ENCODE measurements at places on chromosomes 11 and 22.

DNA sequence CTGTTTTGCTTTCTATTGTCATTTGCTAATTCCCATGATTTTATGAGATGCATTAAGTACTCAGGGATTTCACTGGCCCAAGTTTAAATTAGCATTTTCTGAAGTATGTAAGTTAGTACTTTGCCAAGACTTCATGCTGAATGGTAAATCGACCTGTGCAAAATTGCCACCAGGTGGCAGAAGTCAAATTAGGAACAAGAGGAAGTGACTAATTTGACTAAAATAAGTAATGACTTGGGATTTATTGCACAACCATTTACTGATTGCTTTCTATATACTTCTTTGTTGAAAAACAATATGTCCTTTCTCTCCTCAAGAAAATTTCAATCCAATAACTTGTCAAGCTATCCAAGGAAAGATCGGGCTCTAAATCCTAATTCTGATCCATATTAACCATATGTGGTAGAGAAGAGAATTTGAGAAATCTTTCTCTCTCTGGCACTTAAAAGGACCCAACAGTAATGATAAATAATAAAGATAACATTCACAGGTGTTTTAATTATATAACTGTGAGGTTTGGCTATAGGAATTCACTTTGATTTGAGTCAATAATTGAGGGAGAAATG lies 253.7 kb upstream of the CHORDC1 start:
- no peak for DNase-seq

DNA sequence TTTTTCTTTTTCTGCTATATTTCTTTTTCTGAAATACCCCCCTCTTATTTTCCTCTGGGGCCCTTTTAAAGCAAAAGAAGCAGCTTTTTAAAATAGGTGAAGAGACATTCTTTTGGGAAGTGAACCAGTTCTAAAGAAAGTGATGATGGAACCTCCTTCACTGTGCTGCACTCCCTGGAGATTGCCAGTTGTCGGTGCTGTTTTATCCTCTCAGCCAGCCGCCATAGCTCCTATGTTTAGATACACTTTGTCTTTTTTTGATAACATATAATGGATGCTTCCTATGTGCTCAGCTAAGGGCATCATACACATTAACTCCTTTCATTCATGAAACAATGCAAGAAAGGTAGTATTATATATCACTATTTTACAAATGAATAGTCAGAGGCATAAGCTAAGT lies 14.0 kb downstream of the CFAP300 start:
- no peak for DNase-seq

- no peak for DNase-seq
Observed at GRCh38 chr11:73040046-73040445, 102.1 kb downstream of the FCHSD2 start.

DNA sequence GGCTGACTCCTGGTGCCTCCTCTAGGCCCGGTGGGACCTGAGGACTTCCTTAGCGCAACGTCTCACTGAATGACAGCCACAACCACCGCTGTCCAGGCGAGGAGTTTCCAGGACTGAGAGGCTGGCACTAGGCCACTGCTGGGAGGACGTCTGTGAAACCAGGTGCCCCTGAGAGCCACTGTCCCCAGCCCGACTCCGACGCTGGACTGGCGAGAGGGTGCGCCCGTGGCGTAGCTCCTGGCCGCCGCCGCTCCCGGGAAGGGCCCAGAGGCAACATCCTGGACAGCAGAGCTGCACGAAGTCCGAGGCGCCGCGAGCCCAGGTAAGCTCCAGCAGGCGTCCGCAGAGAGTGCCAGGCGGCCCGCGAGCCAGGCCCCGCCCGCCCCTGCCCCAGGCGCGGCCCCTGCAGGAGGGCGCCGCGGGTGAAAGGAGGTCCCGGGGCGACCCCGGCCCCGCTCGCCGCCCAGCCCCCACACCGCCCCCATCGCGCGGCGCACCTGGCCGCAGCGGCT lies 525 bp downstream of the DGCR2 start:
- no peak for DNase-seq

GRCh38 chr11:132621976-132622580 lies 910.2 kb downstream of the OPCML start:
- no peak for DNase-seq

DNA sequence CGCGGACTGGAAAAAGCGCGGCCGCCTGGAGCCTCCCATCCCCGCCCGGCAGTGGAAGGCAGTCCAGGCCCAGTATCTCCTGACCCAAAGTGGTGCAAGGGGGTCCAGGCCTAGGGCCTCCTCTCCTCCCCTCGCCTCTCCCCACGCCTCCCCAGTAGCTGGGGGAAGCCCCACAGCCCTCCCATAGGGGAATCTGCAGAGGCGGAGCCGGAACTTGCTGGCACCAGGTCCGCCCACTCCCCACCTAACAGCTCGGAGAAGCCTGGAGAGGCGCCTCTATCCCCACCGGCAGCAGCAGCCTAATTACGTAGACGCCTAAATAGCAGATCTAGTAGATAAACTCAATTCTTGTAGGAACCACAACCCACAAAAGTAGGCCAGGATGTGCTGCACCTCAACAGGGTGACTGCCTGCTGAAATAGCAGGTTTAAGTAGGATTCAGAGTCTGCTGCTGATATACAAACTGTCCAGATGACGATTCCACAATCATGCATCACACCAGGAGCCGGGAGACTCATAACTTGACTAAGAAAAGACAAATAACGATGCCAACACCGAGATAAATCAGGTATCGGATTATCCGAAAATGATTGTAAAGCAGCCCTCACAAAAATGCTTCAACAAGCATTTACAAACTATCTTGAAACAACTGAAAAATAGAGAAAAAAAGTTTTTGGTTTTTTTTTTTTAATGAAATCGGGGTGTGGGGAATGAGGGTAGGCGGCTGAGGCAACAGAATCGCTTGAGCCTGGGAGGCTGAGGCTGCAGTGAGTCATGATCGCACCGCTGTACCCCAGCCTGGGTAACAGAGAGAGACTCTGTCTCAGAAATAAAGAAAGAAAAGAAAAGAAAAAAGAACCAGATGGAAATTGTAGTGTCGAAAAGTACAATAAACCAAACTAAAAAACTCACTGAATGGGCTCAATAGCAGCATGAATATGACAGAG lies 11.4 kb upstream of the BRD1 start:
- peak; percentile 70 for DNase-seq

- DNase-seq = no peak
Observed at GRCh38 chr11:44372989-44373388, 63.0 kb upstream of the ALX4 start.

DNA sequence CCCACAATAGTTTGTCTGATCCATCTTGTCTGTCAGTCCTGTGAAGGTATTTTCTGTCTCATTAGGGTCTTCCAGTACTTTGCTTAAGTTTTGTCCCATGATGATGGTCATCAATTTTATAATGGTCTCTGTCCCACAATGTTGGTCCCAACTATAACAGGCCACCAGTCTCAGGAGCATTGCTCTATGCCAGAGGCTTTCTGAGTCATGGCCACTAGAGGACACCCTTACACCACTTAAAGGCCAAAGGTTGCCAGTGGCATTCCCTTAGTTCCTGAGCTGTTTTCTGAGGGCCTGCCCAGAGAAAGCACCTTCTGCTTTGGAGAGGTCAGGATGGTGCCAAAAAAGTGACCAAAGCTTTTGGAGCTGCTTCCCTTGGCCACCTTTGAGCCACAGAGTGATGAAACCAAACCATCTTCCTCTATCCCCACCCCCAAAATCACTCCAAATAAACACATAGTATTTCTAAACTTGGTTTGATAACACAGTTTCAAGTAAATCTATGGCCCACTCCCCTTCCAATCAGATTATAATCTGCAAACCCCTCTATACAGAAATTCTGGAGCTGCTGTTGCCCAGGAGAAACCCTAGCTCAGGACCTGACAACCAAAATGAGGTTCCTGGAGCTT lies 19.3 kb downstream of the EIF3F start:
- no peak for DNase-seq

- DNase-seq = no peak
Observed at GRCh38 chr11:2575591-2576051, 124.2 kb downstream of the KCNQ1OT1 start.

GRCh38 chr11:12056119-12056518 lies 47.7 kb upstream of the DKK3 start:
- no peak for DNase-seq

DNA sequence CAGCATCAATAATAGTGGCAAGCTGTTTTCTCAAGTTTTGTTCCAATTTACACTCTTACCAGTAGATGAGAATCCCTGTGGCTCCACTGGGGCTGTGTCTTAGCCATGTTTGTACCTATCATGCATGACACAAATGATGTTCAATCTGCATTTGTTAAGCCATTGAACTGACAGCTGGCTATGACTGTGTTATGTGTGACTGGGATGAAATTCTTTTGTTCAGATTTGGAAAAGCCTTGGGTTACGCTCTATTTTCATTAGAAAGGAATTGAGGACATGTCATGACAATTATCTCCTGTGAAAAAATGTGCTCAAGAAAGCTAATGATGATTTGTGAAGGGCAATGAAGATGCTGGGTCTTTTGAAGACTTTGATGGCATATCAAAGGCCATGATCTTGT lies 201.8 kb upstream of the LARGE1 start:
- DNase-seq = no peak

DNA sequence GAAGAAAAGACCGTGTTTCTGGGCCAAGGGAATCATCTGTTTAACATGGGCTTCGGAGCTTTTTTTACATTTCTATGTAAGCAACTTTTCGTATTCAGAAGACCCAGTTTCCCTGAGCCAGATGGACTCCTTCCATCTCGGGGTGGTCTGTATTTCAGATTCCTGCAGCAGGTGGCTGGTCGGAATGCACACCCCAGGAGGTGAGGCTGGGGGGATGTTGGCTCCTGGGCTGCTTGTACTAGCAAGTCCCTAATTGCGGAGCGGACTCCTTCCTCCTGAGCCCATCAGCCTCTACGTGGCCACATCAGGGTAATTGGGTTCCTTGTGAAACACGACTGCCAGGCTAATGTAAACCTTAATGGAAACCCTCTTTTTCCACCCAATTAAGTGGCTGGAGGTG lies 58.7 kb downstream of the PARVB start:
- DNase-seq = no peak

DNA sequence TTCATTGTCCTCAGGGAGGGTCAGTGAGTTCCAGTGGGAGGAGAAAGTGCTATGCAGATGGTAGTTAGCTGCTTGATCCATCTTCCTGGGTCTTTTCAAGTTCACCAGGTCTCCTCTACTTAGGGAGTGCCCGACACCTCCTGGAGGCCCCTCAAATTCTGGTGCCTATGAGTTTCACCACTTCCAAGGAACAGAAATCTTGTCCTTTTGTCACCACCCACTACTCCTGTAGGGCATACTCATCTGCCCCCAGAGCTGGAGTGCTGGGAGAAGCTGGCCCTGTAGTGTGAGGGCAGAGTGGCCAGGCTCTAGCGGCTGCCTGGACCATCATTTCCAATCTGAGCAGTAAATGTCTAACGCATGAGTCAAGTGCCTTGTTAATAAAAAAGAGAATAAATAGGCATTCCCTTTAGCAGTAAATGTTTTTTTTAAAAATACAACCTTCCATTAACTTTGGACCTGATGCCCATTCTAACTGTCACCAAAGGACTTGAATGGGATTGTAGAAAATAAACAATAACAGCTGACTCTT lies 12.5 kb downstream of the IRAG1 start:
- no peak for DNase-seq

DNA sequence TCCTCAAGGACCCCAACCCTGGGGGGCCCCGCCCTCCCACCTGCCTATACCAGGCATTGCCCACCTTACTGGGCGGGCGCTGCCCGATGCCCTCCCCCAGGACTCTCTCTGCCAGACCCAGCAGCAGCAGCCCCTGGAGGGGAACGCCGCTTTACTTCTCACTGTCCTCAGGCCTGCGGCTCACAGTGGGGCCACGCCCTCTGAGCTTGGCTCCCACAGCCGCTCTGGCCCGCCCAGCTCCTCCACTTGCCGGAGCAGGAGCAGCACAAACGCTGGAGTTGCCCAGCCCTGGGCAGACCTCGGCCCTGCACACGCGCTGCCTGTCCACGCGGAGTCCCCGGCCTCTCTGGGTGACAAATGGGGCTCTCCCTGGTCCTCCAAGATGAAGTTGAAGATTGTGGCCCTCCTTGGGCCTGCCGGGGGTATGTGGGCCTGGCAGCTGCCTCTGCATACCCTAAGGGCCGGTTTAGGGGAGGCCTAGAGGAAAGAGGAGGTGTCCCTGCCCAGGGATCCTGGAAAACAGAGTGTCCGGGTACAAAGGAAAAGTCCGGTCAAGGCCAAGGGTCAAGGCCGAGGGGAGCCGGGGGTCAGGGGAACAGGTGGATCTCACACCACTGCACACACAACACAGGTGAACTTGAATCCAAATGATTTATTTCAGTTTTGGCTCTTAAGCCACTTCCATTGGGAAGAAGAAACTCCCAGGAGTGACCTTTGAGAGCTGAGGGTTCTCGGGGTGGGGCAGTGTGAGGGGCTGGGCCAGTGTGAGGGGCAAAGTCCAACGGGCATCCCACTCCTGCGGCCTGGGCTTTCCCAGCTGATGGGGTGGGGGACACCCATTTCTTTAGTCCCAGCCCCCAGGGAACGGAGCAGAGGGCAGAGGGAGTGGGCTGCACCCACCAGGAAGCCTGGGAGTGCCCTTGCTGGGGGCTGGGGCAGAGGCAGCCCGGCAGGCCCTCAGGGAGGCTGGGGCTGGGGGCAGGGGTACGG lies 674 bp upstream of the BAIAP2L2 start:
- no peak for DNase-seq

GRCh38 chr22:39953101-39953500 lies 7.1 kb upstream of the TMA7B start:
- no peak for DNase-seq

GRCh38 chr11:15938121-15938611 lies 418.2 kb downstream of the SOX6 start:
- no peak for DNase-seq

DNA sequence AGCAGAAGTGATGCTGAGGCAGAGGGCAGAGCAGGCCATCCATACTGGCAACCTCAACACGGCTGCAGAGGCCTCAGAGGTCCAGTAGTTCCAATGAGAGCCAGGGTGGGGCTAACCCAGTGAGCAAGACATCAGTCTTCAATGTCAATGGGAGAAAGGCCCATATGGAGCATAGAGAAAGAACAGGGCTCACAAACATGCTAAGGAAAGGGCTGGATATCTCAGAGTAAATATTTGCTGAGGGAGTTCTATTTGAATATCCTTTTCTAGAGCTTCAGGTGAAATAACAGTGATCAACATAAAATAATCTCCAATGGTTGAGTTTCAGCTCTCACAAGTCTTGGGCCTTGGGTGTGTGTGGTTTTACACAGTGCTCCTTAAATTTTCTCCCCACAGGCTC lies 50.8 kb upstream of the CCDC90B start:
- no peak for DNase-seq

DNA sequence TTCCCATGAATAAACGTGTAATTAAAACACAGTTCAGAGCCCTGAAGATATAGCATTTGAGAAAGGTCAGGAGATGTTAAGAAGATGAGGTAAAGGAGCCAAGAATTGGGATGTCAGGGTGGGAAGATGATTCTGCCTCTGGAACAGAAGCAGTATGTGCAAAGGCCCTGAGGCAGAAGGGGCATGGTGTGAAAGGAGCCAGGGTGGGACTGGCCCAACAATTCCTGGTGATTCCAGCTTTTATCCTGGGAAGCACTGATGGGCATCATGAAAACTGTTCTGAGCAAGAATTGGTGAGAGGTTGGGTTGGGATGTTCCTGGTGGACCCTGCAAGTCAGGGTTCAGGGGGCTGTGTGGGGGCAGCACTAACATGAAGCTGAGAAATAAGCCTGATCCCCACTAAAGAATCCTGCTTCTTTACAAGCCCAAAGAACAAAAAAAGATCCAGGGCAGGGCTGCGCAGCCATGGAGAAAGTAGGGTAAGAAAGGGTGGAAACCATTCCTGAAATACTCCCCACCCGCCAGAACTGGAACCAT lies 2.5 kb upstream of the FXYD6 start:
- DNase-seq = no peak

- no peak for DNase-seq
Observed at GRCh38 chr11:72584939-72585597, 89.2 kb downstream of the PDE2A start.
